AG10803 (cell line): ENCODE measurements at places on chromosomes 1 and 21.
A peak's percentile ranks its signal among the peaks of the same experiment; 100 is the strongest.

DNA sequence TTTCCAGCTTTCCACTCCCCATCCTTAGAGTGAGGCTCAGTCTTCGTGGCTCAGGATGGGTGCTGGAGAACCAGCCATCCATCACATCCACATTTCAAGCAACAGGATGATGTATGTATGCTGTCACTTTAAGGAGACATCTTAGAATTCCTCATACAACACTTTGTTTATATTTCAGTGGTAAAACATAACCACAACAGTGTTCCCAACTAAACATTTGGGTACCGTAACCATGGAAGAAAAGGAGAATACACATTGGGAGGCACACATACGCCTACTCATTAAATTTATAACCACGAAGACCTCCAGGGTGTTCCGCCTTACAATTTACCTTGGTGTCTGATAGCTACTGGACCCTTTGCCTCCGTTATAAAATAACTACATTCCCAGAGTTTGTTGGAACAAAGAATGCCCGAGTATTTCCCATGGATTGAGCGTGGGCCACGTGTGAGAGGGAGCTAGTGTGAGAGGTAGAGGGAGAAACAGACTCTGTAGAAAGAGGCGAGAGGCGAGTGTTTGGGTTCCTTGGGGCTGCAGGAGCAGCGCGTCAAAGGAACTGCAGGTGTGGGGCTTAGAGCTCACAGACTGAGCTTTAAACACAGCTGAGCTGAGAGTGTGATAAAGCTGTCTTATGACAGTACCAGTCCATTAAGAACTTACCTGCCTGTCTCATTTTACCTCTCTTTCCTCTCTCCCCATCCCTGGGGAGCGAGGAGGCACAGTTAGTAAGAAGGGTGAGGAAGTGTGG is 111.5 kb upstream of the USP24 start:
- DNase-seq = no peak

- DNase-seq = no peak
Measured at GRCh38 chr1:203304391-203304918, 864 bp upstream of the BTG2 start.

DNA sequence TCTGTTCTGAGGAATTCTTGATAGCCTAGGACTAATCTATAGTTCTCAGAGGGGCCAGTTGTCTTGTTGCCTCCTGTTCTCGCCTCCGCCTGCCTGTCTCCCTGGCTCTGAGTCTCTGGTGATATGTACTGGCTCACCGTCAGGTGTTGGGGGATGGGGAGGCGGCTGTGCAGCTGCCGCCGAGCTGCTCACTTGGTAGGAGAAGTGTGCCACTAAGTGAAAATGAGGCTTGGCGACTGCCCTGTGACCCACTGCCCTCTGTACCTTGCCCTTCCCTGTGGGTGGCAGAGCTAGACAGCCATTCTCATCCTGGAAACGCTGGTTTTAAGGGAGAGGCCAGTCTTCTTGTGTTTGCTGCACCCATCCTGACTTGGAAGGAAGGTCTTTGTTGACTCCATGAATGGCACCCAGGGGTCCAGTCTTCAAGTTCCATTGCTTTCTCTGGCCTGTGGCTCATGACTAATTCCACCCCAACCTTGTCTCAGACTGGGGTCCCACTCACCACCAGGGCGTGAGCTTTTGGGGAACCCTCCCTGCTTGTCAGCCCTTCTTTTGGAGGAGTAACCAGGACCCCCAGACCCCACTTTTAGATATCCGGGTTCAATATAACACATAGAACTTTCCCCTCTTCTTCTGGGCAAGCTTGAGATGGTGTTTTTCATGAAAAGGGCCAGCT is 120.6 kb downstream of the CACNA1E start:
- no peak for DNase-seq

GRCh38 chr21:41605178-41605933 is 97.4 kb upstream of the TMPRSS2 start:
- no peak for DNase-seq

DNA sequence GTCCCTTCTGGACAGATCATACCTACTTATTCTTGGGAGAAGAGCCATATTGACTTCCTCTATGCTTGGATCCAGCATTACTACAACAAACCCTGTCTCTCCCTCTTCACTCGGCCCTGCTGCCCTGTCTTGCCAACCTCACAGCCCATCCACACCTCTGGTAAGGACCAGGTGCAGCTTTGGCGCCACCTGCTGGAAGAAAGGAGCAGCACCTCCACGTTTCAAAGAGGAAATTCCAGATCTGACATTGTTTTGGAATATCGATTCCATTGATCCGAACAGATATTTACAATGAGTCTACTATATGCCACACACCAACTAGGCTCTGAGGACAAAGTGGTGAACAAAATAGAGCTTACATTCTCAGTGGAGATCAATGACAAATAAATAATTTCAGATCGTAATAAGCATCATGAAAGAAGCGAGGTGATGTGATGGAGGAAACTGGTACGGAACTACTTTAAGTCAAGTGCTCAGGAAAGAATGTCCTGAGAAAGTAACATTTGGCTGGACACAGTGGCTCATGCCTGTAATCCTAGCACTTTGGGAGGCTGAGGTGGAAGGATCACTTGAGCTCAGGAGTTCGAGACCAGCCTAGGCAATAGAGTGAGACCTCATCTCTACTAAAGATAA is 18.7 kb downstream of the MFSD2A start:
- peak; percentile 59 for DNase-seq

DNA sequence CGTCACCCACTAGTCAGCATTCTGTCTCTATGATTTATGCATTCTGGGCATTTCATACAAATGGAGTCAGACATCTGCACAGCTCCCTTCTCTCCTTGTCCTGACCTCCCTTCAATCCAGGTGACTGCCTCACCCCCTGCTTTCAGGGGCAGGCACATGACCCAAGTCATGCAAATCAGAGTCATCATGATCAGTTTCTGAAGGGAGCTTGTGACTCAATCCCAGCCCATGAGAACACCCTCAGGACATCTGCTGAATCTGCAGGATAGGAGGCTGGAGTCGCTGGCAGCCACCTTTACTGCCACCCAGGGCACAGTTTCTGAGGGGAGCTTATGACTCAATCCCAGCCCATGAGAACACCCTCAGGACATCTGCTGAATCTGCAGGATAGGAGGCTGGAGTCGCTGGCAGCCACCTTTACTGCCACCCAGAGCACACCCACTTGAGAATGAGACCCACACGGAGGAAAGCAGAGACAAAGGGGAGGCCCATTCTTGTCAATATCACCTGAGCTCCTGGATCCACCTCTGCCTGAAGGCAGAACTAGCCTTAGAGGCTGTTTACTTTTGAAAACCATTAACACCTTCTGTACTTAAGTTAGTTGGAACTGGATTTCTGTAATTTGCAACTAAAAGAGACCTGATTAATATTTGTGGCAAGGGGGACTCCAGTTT is 62.3 kb upstream of the SLC25A33 start:
- DNase-seq = no peak

DNA sequence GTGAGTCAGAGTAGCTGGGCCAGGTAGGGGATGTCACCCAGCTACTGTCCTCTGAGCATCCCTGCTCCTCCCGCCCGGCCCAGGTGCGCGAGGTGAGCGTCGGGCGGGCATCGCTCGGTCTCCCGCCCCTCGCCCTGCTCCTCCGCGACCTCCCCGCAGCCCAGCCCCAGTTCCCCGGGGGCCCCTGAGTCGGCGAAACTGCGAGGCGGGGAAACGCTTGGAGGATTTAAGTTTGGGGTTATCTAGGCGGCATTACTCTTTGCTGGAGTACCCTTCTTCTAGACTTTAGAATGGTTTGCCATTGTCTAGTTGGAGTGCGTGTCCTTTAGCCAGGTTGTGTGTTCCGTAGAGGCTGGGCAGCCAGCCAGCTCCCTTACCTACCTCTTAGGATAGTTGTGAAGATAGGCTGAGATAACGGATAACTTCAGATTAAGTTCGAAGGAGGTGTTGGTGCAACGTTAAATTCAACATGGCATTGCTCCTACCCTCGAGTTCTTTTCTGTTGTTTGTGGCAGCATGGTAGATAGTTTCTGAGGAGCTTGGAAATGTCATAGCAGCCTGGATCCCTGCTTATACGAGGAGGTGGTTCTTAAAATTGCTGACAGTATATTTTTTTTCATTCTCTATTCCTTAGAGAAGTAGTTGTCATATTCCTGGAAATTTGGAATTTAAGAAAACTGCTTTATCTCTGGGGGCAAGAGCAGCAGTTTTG is 697 bp downstream of the AGO3 start:
- DNase-seq = no peak

GRCh38 chr1:147794570-147794969 is 34.2 kb upstream of the GJA5 start:
- DNase-seq = no peak

GRCh38 chr1:1755852-1756251 is 22.4 kb downstream of the NADK start:
- no peak for DNase-seq

- no peak for DNase-seq
Measured at GRCh38 chr21:34946385-34946840, 102.7 kb downstream of the RUNX1 start.
